ENCODE measurements at places on chromosomes 7 and 10. TPM values are rescaled to one million over a fixed set of nuclear protein-coding genes. Genes with fewer than 3 reads are reported as not detected.

DNA sequence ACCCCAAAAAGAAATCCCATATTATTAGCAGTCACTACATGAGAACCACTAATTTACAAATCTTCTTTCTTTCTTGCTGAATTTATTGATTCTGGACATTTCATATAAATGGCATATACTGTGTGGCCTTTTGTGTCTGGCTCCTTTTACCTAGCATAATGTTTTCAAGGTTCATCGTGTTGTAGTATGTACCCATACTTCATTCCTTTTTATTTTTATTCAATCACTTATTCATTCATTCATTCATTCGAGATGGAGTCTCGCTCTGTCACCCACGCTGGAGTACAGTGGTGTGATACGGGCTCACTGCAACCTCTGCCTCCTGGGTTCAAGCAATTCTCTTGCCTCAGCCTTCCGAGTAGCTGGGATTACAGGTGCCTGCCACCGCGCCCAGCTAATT, 21.9 kb downstream of the VPS26A start:
- peaks cover 6% of the 10 kb centered on the region for H3K36me3 ChIP-seq
- peaks cover 4% of the 10 kb centered on the region for H3K4me1 ChIP-seq
- no peak overlapping the region for H3K27ac ChIP-seq
- no peaks in the 10 kb centered on the region for H3K27me3 ChIP-seq
- no peak overlapping the region for H3K4me3 ChIP-seq

Gene LRRC27
- total RNA-seq: 6.3 TPM

- no peak for DNase-seq
- no peak overlapping the region for H3K4me3 ChIP-seq
- no peaks in the 10 kb centered on the region for H3K4me1 ChIP-seq
Observed at GRCh38 chr10:131743190-131744151, 157.3 kb upstream of the PPP2R2D start.

DNA sequence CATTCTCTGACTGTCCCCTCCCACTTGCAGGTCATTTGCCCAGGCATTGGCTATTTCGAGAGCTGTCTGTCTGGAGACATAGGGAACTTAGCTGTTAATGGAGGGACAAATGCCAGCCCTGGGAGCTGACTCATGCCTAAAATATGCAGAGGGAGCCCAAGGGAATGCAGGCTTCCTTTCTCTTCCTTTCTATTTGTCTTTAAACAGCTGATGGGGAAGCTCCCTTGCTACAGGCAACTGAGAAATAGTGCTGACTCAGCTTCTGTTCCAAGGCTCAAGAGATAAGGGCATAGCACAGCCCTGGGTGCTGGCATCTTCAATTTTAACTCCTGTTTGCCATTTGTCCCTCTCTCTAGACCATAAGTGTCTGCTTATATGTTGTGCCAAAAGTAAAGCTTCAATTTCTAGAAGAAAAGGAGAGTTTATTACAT, 82.7 kb upstream of the C1GALT1 start:
- H3K36me3 ChIP-seq: no peaks in the 10 kb centered on the region
- H3K27me3 ChIP-seq: no peaks in the 10 kb centered on the region
- no peak overlapping the region for H3K4me3 ChIP-seq

DNA sequence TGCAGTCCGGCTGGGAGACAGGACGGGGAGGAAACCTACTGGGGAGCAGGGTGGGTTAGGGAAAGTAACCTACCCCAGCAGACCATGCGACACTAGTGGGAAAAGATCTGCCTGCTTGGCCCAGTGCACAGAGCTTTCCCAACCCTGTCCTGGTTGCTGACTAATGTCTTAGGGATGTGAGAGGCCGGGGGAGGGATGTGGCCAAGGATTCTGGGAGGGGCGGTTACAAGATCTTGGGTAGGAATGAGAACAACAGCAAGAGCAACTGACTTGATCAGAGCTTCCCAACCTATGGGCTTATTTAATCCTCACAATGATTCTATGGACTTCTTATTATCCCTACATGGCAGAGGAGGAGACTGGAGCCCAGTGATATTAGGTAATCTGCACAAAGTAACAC, 24.0 kb upstream of the EIF5AL1 start:
- no peak for DNase-seq
- peaks cover 16% of the 10 kb centered on the region for H3K4me1 ChIP-seq
- H3K36me3 ChIP-seq: no peaks in the 10 kb centered on the region
- no peak overlapping the region for H3K4me3 ChIP-seq
- H3K27ac ChIP-seq: peak overlapping the region; percentile 66

Gene WNT8B
- not detected for total RNA-seq

DNA sequence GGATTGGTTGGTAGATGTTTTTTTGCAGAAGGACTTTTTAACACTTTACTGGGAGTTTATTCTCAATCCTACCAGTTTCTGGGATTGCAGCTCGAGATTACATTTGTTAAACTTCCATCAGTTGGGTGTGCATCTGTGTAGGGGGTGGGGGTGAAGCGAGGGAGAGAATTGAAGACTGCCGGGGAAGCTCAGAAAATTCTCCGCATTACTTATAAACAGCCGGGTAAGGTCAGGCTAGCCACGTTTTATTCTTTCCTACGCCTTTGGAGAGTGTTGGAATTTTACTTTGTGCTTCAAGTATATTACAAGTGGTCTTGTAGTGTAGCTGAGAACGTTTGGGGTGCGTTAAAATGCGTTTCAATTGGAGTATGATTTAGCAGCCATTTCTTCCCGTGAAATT, 1.1 kb downstream of the PALS2 start:
- no peaks in the 10 kb centered on the region for H3K27me3 ChIP-seq
- H3K4me1 ChIP-seq: peaks cover 13% of the 10 kb centered on the region
- no peaks in the 10 kb centered on the region for H3K36me3 ChIP-seq
- peak overlapping the region; percentile 72 for H3K4me3 ChIP-seq

DNA sequence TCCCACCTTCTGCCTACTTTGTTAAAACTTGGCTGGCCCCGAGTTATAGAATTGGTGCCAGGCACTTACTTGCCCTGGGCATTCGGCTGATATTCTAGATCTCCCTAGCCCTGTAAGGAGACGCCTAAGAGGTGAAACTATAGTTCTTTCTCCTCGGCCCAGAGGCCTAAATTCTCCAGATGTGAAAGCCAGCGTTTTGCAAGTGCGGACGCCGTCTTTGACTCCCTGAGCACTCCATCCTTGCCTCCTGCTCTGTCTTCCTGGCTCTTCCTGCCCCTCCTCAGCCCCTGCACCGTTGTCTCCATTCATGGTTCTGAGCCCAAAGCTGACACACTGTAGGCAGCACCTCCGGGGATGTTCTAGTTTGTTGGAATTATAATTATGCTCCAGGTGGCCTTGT, 11.2 kb downstream of the SMKR1 start:
- no peaks in the 10 kb centered on the region for H3K27me3 ChIP-seq
- H3K4me1 ChIP-seq: no peaks in the 10 kb centered on the region
- no peaks in the 10 kb centered on the region for H3K36me3 ChIP-seq
- no peak for DNase-seq
- H3K27ac ChIP-seq: no peak overlapping the region

GRCh38 chr10:7003831-7004395, 406.9 kb downstream of the SFMBT2 start:
- no peaks in the 10 kb centered on the region for H3K27me3 ChIP-seq
- H3K4me3 ChIP-seq: no peak overlapping the region
- H3K4me1 ChIP-seq: no peaks in the 10 kb centered on the region
- no peak overlapping the region for H3K27ac ChIP-seq
- H3K36me3 ChIP-seq: no peaks in the 10 kb centered on the region

DNA sequence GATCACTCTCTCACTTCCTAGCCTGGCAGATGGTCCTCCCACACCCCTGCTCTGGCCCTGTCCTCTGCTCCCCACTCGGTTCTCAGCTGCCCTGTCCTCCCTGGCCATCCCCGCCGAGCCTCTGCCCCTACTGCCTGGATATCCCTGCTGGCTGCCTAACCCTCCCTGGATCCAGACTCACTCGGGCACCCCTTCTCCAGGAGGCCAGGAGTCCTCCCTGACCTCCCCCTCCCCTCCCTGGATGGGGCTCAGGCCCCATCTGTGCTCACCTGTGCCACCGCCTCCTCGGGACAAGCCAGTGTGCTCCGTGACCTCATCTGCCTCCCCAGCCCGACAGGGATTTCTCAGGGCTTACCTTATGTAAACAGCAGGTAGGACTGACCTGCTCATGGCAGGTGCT, 406.1 kb downstream of the TCERG1L start:
- H3K27ac ChIP-seq: no peak overlapping the region
- no peaks in the 10 kb centered on the region for H3K4me1 ChIP-seq
- H3K36me3 ChIP-seq: no peaks in the 10 kb centered on the region
- H3K27me3 ChIP-seq: no peaks in the 10 kb centered on the region
- DNase-seq: no peak

Gene YKT6
- total RNA-seq: 54.7 TPM
